ENCODE measurements at places on chromosomes 13 and 19. TPM values are rescaled to one million over a fixed set of nuclear protein-coding genes. Genes with fewer than 3 reads are reported as not detected.

TIMM29 gene
- 7.6 TPM for total RNA-seq

GRCh38 chr13:40792284-40793051 lies 3.1 kb downstream of the SLC25A15 start:
- H3K4me1 ChIP-seq, result no peaks in the 10 kb centered on the region
- no peak overlapping the region for H3K4me3 ChIP-seq
- DNase-seq, result no peak
- no peaks in the 10 kb centered on the region for H3K27me3 ChIP-seq
- no peak overlapping the region for H3K27ac ChIP-seq

GRCh38 chr19:18607226-18608101 lies 865 bp upstream of the CRLF1 start:
- no peaks in the 10 kb centered on the region for H3K4me1 ChIP-seq
- no peak overlapping the region for H3K4me3 ChIP-seq
- no peak overlapping the region for H3K27ac ChIP-seq
- peaks cover 51% of the 10 kb centered on the region for H3K27me3 ChIP-seq
- no peaks in the 10 kb centered on the region for H3K36me3 ChIP-seq

DNA sequence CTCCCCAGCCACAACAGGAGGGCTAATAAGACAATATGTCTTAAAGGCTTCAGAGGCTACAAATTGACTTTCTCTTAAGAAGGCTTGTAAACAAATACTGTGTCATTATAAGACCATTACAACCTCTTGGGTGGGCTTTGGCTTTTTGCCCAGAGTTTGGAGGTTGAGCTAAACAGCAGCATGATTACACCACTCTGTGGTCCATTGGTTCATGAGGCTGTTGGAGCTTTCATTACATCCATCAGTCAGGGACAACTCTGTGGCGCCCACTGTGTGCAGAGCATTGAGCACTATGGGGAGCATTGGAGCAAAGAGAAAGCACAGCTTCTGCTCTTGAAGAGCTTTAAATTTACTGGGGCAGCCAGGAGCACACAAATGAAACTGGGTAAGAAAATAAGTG lies 75.9 kb downstream of the TNFSF11 start:
- H3K36me3 ChIP-seq, result no peaks in the 10 kb centered on the region
- H3K4me1 ChIP-seq, result no peaks in the 10 kb centered on the region
- H3K27me3 ChIP-seq, result no peaks in the 10 kb centered on the region
- DNase-seq, result no peak
- H3K4me3 ChIP-seq, result no peak overlapping the region
- H3K27ac ChIP-seq, result no peak overlapping the region

DNA sequence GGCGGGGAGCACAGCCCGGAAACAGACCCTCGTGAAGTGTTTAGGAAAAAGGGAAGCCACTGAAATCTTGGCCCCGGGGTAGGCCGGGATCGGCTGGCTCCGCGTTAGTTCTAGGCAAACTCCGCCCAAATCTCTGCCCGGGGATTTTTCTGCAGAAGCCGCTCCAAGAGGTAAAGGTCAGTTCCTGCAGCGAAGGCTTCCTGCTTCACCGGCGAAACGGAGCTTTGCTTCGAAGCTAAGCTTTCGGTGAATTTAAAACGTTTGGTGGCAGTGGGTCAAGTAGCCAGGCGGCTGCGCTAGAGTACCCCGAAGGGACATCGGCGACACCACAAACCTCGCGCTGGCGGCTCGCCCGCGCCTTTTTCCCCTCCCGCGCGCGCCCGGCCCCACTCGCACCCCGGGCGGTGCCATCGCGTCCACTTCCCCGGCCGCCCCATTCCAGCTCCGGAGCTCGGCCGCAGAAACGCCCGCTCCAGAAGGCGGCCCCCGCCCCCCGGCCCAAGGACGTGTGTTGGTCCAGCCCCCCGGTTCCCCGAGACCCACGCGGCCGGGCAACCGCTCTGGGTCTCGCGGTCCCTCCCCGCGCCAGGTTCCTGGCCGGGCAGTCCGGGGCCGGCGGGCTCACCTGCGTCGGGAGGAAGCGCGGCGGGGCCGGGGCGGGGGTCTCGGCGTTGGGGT lies 441 bp downstream of the GJB2 start:
- DNase-seq, result no peak
- peak overlapping the region; percentile 31 for H3K4me3 ChIP-seq
- H3K27ac ChIP-seq, result no peak overlapping the region
